ENCODE measurements at places on chromosomes 4 and X.

GRCh38 chr4:162847945-162848549 lies 318.6 kb downstream of the NAF1 start:
- DNase-seq, result no peak

- DNase-seq, result no peak
These were observed 7.7 kb upstream of the ARHGEF38 start for GRCh38 chr4:105544520-105545286.

DNA sequence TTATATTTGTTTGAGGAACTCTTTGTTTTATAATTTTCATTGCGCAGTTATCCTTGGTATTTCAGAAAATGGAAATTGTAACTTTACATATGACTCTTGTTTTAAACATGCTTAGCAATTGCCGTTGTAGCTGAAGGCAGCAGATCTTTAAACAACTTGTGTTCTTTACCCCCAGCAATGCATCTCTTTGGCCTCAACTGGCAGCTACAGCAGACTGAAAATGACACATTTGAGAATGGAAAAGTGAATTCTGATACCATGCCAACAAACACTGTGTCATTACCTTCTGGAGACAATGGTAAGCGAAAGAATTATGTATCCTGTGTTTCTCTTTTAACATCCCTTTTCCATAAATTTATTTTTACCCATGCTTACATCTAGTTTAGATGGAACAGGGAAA lies 263.6 kb downstream of the DCTD start:
- no peak for DNase-seq

- DNase-seq, result no peak
These were observed 29.9 kb downstream of the CLRN2 start for GRCh38 chr4:17544831-17545234.

GRCh38 chrX:128975745-128976144 lies 547.5 kb downstream of the SMARCA1 start:
- no peak for DNase-seq

DNA sequence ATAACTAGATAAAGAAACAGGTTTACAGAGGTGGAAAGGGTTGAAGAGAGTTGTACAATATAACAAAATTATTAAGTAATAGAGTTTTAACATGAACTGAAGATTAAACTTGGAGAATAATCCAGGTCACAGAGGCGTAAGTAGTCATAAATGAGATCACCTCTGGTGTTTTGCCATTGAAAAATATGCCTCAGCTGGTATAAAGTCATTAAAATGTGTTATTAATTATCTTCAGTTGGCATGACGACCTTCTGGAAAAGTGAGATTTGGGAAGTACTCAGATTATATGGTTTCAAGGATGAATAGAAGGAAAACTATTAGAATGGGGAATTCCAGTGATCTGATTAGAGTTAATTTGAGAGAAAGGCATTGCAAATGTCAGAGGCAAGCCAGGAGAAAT lies 237.5 kb upstream of the ANXA10 start:
- DNase-seq, result no peak

GRCh38 chrX:132266583-132267355 lies 47.5 kb upstream of the RAP2C start:
- DNase-seq, result no peak

- DNase-seq, result no peak
These were observed 352.5 kb downstream of the GPM6A start for GRCh38 chr4:175459571-175459970.

DNA sequence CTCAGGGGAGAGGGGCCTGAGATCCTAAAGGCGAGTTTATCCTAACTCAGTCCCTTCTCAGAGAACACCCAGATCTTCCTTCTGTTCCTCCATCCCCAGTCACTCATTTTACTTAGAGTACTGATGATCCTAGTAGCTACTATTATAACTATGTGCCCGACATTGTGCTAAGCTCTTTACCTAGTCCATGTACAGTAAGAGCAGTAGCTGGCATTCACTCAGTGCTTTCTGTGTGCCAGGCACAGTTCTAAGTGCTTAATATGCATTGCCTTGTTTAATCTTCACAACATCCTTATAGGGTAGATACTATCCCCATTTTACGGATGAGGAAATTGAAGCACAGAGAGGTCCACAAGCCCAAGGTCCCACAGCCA lies 58.3 kb downstream of the FRMPD3 start:
- DNase-seq, result no peak

- DNase-seq, result no peak
These were observed 837.4 kb downstream of the TRIML1 start for GRCh38 chr4:188976644-188977115.

DNA sequence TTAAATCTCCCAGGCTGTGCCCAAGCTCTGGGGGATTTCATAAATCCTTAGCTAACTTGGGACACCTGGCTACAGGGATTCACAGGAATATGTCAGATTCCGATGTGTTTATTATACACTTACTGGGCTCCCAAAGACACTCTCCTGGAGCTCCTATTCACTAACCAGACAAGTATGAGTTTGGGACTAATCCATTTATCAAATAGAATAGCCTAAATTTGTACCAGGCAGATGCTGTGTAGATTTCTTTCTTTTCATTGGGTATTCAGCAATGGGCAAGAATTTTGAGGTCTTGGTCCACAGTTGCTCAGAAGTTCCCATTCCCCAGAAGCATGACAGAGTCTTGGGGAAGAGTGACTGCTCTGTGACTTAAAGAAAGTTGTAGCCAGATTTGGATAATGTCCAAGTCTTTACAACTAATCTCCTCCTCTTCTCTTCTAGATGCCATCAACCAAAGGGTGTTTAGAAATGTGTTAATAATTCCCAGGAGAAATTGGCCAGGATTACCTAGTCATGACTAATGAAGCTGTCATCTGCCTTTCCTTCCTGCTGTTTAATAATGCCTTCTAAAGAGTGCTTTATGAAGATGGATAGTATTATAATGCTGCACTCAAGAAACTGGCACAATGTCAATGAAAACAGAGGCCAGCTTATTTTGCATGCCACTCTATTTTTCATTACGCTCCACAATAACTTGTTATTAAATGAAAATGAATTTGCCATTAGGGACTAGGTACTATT lies 120.9 kb downstream of the CHIC2 start:
- DNase-seq, result no peak

- peak; percentile 3 for DNase-seq
These were observed 11.6 kb downstream of the PAGE4 start for GRCh38 chrX:49840679-49841078.

GRCh38 chrX:152117305-152117704 lies 21.1 kb downstream of the MAGEA10 start:
- DNase-seq, result no peak

GRCh38 chr4:94357624-94358023 lies 15.0 kb upstream of the HPGDS start:
- no peak for DNase-seq

GRCh38 chr4:147717878-147718277 lies 14.0 kb upstream of the ARHGAP10 start:
- no peak for DNase-seq

- no peak for DNase-seq
These were observed 65.7 kb upstream of the PSAPL1 start for GRCh38 chr4:7500404-7500803.

- no peak for DNase-seq
These were observed 67.9 kb upstream of the PUDP start for GRCh38 chrX:7215842-7216241.

GRCh38 chr4:117898496-117898895 lies 135.8 kb upstream of the NDST3 start:
- DNase-seq, result no peak

GRCh38 chr4:114036426-114036825 lies 57.0 kb upstream of the ARSJ start:
- DNase-seq, result no peak

DNA sequence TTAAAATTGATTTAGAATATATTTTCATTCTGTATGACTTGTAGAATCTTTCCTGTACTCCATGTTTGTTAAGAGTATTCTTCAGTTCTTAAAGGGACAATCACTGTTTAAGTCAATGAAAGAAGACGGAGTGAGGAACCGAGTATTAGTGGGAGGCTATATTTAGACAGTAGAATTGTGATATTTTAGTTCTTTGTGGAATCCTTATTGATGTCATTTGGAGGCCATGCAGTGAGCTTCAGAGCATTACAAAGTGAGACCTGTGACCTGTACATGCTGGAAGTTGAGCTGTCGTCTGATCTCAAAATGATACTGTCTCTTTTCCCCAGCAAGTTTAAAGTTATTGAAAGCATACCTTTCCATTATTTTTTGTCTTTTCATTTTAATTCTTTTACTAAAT lies 394.7 kb downstream of the GALNTL6 start:
- no peak for DNase-seq

DNA sequence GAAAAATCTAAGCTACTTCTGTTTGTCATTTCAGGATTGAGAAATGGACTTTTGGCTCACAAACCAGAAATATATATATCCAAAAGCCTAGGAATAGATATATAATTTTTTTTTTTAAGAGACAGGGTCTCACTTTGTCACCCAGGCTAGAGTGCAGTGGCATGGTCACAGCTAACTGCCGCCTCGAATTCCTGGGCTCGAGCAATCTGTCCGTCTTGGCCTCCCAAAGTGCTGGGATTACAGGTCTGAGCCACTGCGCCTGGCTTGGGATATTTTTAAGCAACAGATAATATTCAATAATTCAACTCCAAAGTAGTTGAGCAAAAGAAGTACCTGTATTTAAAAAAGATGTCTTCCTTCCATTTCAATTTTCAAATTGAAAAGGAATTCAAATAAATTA lies 112.5 kb downstream of the C4orf51 start:
- DNase-seq, result no peak

- no peak for DNase-seq
These were observed 13.5 kb upstream of the ZNF280C start for GRCh38 chrX:130282151-130282550.

DNA sequence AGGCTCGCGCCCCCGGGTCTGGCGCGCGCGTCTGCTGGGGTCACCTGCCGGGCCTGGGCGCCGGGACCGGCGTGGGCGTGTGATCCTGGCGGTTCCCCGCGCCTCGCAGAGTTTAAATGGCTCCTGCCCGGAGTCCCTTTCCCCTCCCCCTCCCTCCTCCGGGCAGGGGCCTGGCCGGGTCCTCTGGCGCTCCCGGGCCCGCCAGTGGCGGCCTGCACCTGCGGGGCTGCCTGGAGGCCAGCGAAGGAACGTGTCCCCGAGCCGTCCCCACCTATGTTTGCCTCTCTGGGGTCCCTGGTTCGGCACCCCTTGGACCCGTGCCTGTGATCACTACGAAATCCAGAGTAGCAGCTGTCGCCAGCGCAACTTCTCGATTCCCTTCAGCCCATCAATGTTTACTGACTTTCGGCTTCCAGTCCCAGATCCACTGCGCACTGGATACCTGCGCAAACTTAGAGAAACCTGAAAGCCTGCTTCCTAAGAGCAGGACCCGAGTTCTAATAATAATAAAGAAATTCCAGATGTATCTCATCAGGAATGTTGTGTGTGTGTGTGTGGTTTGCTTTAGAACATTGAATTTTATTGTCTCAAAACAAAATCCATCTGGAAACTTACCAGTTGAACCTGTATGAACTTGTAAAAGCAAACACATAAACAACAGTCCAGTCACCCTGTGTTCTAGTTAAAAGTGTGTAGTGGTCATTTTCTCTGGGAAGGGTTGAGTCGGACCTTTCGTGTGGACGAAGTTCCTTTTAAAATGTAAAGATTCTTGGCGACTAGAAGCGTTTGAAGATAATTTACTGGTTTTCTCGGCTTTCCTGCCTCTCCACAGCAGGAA lies 788 bp downstream of the SHROOM2 start:
- DNase-seq, result no peak

- DNase-seq, result no peak
These were observed 161.1 kb downstream of the FBXW7 start for GRCh38 chr4:152374606-152375285.

- no peak for DNase-seq
These were observed 49.6 kb downstream of the RRAGB start for GRCh38 chrX:55767100-55767499.

DNA sequence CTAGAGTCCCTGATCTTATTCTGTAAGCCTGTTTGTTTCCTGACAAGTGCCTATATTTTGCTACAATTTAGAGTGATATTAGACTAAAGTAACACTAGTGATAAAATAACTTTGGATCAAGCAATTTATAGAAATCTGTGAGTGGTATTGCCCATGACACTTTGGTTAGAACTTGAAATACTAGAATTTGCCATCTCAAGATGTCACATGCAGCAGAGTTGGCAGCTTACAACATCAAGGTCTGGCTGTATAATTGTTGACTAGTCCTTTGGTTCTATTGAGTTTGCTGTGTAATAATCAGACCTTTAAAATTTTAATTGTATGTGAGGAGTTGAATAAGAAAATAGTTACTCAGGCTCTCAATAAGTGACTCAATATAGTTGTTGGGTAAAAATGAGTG lies 167.1 kb downstream of the RAPGEF2 start:
- DNase-seq, result no peak

DNA sequence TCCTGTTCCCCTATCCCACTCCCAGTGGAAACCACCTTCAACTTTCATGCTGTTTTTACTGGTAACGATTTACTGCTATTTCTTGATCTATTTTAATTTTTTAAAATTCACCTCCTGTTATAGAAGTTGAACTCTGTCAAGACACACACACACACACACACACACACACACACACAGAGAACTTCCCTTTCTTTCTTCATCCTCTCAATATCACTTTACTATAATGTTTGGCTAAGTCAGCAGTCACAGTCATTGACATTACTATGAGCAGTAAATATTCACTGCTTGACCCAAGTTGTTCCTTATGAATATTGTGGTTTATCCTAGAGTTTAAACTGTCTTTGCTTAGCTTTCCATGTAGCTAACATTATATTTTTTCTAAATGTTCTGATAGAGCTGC lies 24.0 kb upstream of the SGMS2 start:
- DNase-seq, result no peak

DNA sequence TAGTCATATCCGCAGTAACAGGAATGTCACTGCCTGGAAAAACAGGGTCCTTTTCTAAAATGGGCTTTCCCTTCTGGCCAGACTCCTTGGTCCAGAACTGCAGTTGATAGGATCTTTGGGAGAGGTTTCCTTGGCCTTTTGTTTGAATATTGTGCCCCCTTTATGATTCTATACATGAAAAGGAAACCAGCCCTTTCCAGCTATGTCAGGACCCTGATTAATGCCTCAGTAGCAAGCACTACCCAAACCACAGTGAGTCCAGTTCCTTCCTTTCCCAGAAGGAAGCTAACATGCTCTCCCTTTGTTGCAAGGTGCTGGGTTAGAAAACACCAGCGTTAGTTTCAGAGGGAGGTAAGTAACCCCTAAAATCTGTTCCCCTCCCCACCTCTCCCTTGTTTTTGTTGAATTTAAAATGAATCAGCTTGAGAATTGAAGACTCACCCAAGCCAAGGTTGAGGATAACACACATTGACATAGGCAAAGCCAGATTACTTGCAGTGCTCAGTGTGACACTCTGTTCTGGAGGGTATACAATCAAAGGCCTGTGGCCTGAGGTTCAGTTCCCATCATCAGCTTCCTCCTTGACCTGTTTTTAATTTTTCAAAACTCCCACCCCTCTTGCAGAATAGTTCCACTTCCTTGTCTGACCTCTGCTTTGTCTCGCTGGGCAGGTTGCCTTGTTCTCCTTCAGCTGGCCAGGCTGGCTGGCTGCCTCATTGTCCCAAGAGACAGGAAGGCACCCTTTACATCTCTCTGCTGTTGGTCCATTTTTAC lies 87.6 kb upstream of the PLAC1 start:
- no peak for DNase-seq

GRCh38 chrX:2501559-2502102 lies 855 bp upstream of the DHRSX start:
- DNase-seq, result no peak

Data from SK-N-MC (cell line).